ENCODE measurements at places on chromosomes 2 and 18.
A peak's percentile ranks its signal among the peaks of the same experiment; 100 is the strongest.

- no peak for DNase-seq
These were observed 401.4 kb downstream of the ALK start for GRCh38 chr2:29520001-29520400.

DNA sequence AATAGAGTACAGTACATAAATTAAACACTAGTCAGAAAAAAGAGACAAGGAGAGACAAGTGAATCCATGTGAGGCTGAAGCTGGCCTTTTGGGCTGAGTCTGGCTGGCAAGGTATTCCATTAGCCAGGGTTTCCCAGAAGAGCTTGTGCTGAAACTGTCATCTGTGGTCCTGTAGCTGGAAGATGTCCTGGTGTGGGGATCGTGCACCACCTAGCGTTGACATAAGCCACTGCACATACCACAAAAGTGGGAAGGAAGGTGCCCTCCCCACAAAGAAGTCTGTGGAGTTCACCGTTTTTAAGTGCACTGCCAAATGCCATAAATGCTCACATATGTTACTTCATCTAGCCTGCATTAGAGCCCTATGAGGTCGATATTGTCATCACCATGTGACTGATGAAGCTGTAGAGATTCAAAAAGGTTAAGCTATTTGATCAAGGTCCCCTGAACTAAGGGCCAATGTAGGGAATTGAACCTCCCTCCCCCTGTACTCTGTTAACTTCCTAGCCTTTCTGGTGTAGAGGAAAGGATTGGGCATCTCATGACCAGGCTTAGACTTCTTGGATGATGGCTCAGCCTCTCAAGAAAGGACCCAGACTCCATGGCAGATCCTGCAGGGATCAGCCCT is 31.9 kb upstream of the GALNT14 start:
- peak; percentile 82 for DNase-seq

GRCh38 chr18:24797981-24798380 is 337.5 kb downstream of the HRH4 start:
- DNase-seq, result no peak

DNA sequence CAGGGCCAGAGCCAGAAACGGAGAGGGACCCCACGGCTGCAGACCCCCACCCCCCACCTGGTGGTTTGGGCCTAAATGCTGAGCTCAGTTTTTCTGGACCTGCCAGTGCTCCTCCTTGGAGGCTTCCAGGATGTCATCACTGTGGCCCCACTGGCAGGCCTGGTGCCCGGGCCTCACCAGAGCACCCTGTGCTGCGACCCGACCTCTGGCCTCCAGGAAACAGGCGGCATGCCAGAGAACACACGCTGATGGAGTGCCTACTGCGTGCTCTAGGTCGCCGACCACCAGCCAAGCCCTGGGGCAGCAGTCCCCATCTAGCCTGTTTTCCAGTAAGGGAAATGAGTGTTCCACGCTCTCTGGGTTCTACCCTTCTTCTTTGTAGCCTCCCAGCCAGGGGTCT is 33.8 kb downstream of the HS6ST1 start:
- no peak for DNase-seq

DNA sequence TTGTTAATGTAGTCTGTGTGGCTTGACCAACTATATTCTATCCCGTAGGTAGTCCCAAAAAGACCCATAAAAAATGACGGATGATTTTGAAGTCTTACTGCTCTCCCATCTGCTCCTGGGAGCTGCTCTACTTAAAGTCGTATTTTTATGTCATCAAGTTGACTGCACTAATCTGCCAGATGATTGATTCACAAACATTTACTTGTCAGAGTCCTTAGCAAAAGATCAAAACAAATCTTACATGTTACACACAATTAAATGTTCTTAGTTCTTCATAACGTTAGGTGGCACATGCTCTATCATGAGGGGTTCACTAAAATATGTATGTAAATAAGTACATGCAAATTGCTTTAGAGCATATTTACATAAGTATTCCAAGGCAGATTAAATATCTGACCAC is 498.3 kb upstream of the LRRTM4 start:
- DNase-seq, result no peak

Data from cerebellum (tissue), 4 donors.